Activated T-helper 17 cell treated with anti-CD3 and anti-CD28 coated beads, Interleukin-2, amount 50 U/mL, for 72 hours (primary cell): ENCODE measurements at places on chromosomes 2 and 18. TPM values are rescaled to one million over a fixed set of nuclear protein-coding genes. Genes with fewer than 3 reads are reported as not detected.

Gene RRM2
- 515 TPM for total RNA-seq

Gene KATNAL2
- 0.39 TPM for total RNA-seq

Gene TUBB6
- total RNA-seq: 20.4 TPM

Gene SEMA4F
- 7.3 TPM for total RNA-seq

Gene EFEMP1
- total RNA-seq: not detected

Gene GAL3ST2
- total RNA-seq: 4.1 TPM

Gene CXCR4
- 330 TPM for total RNA-seq

Gene LOXL3
- 4.4 TPM for total RNA-seq

- ATAC-seq: no peak
Measured at GRCh38 chr2:186991766-186992417, 142.9 kb upstream of the ZSWIM2 start.

DNA sequence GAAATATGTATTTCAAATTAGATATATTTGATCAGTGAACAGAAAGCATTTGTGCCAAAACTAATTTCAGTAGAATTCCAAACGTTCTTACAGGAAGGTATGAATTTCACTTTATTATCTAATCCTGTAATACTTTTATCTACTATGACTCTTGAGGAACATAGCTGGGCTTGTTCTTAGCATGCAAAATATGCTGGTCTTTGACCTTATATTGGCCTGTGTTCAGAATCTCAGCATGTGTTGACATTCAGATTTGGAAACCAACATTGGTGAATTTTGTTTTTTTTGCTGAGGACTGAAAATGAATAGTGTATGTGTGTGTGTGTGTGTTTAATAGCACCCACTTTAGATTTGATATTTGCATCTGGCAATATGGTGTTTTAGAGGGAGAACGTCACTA, 112.2 kb downstream of the MEIS1 start:
- ATAC-seq: no peak

DNA sequence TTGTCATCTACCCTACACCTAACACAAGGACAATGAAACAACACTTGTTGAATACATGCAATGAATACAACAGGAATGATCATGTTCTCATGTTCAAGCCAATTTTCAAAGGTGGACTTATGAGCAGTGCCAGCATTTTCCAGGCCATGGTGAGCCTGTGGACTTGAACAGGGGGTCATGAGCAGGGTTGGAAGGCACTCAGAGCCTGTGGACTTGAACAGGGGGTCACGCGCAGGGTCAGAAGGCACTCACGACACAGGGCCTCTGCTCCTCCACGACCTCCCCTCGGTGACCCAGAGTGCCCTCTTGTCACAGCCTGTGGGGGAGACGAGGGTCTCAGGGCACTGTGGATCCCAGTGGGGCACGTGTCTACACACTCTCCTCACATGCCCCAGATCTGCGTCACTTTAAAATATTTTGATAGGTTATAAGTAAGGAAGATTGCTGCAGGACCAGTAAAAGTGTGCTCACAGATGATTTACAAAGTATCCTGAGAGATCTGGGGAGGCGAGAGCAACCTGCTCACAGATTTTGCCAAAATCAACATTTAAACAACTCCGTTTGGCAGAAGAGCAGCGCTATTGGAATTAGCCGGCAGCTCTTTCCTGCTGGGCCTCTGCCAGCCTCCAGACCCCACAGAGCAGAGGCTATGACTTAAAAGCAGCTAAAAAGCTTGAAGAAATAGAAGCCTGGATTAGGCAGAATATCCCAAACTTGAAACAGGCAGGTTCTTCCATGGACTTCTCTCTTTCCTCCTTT, 121.9 kb downstream of the TMEM18 start:
- no peak for ATAC-seq

DNA sequence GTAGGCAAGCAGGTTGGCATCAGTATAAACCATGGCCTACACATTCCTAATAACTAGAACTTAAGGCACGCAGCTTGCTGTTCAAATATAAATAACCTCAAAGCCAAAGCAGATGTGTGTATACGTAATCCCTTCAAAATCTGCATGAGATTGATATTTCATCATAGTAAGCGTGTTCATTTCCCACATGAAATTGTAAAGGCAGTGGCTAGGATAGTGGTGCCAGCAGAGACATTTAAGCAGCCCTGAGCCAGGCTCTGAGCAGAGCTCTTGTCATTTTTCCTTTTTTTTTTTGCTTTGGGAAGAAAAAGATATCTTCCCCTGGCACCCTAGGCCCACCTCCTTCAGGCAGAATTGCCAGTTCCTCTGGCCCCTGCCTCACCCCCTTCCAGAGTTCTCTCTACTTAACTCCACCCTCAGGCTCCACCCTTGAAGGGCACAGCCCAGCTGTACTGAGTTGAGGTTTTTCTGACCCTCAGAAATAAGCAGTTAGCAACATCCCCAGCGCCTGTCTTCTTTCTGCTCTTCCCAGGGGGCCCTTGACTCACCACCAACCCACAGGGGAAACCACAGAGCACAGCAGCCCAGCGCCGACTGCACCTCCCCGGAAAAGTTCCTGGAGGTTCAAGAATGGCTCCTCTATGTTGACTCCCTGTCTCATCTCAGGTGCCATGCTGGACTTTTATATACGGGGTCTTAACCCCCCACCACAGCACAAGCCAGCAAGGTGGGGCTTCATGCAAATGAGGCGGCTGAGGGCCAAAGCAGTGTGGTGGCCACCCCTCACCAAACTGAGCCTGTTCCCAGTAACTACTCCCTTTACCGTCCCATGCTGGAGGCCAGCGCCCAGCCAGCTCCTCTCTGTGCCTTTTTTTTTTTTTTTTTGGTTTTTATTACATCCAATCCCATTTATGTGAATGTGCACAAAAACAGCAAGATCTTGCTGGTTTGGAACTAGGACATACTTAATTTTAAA, 84.7 kb downstream of the EHD3 start:
- peak; percentile 79 for ATAC-seq

GRCh38 chr18:5475267-5475666, 68.5 kb downstream of the EPB41L3 start:
- ATAC-seq: no peak

GRCh38 chr2:47497843-47498460, 95.0 kb downstream of the MSH2 start:
- ATAC-seq: no peak

GRCh38 chr2:71905205-71905604, 242.5 kb downstream of the CYP26B1 start:
- no peak for ATAC-seq

GRCh38 chr18:74806073-74806472, 208.4 kb downstream of the ZNF407 start:
- ATAC-seq: no peak

GRCh38 chr2:239157771-239158170, 243.0 kb downstream of the HDAC4 start:
- ATAC-seq: no peak

DNA sequence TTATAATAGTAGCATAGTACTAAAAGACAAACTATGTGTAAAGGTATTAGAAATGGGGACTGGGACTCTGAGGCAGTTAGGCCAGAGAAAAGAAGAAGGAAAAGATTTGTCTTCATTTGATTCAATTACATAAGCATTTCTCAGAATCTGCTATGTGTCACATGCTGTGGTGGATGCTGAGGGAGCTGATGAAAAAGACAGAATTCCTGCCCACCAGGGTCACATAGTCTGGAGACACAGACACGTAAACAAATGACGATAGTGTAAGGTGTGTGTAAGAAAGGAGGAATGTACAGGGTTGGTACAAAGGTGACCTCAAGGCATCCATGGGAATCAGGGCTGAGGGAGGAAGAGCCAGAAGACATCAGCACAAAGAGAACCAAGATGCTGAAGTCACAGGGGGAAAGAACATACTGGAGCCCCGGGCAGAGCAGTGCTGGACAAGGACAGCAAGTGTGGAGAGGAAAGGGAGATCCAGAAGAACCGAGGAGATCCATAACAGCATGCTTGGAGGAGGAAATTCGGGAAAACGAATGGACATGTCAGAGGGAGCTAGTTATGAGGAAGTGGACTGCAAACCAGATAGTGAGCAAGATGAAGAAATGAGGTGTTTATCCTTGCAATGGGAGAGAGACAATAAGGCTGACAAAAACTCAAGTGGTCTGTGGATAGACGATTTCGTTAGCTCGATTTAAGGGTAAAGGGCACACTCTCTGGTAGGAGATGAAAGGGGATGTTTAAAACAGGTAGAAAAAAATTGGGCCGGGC, 1.2 kb upstream of the MAPRE3 start:
- no peak for ATAC-seq

DNA sequence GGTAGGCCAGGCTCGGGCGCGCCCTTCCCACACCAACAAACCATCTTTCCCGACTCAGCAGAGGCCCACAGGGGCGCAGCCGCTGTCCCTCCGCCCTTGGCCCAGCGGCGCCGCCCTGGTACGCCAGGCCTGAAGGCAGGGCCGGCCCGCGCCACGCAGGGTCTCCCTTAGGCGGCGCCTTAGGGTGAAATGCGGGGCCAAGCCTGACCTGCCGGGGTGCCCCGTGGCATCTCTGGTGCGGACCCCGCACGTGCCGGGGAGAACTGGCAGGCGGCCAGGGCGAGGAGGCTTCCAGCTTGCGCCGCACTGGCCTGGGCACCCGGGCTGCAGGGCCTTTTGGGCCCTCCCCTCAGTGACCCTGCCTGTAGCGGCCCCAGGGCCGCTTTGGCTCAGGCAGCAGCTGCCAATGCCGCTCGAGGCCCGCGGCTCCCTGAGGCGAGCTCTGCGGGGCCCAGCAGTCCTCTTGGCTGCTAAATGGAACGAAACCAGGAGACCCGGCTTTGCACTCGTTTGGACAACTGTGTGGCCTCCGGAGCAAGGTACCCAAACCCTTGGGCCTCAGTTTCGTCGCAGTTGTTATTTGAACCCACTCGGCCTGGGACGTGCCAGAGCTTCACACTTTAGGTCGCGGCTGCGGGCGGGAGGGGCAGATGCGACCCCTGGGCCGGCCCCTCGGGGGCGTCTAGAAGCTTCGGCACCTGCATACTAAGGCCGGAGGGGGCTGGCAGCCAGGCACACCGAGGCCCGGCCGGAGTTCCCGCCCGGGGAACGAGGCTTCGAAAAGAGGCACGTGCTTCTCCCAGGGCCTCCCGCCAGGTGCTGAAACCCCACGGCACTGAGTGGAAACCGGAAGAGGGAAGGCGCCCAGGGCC, 8.5 kb downstream of the OTX1 start:
- ATAC-seq: no peak

GRCh38 chr2:114024326-114024725, 134.4 kb downstream of the ACTR3 start:
- ATAC-seq: no peak

DNA sequence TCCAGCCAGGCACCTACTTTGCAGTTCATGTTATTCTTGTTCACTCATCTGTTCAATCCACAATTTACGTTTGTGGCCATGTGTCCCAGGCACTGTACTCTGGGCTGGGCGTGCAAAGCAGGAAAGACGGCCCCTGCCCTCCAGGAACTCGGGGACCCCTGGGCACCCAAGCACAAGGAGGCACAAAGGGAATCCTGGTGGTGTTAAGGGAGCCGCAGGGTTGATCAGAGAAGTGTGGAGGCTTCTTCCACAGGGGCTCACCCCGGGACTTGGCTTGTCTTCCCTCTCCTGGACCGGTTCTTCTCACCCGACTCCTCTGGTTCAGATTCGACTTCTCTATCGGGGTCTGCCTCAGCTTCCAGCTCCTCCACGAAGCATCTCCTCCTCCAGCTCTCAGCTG, 230.5 kb downstream of the BCL2 start:
- no peak for ATAC-seq

DNA sequence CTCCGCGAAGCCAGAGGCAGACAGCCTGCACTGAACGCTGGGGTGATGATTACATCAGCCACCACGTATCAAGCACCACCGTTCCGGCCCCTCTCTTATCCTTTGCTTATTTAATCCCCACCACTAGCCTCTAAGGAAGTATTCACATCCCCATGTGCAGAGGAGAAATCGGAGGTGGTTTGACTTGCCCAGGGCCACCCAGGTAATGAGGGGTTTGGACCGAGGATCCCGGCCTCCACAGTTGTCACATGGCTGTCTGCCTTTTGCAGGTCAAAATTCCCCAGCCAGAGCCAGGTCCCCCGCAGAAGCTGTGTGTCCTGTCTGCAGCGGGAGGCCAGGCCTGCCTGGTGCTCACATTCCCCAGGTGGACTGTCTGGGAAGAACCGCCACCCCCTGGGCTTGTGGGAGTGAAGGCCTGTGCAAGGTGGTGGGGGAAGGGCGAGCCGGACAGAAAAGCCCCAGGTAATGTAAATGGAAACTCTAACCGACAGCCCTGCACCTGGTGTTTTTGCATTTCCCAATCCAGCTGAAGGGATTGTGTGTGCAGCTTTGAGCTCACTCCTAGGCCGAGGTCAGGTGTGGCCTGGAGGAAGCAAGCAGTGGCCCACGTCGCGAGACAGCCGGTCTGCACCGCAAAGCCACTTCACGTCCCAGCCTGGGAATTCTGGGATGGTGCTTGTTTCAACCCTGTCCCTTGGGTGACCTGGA, 108.5 kb upstream of the ID2 start:
- ATAC-seq: no peak

GRCh38 chr2:221726894-221727513, 154.9 kb upstream of the EPHA4 start:
- ATAC-seq: peak; percentile 36

GRCh38 chr2:181677912-181678586, 2.3 kb downstream of the NEUROD1 start:
- peak; percentile 52 for ATAC-seq

DNA sequence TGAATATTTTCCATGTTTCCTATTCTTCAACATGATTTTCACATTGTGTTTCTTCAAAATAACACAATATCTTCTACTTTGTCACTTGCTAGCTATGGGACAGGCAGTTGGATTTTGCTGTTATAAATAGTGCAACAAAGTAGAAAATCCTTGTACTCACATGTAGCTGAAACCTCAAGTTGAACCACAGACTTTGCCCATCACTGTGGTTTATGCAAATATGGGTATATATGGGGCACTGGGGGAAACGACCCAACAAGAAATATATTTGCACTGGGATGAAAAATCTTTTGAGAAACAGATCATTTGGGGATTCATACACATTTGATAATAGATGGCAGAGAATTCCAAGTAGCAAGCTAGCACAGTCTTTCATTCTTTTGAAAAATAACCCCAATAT, 486.3 kb upstream of the MAP2 start:
- no peak for ATAC-seq

GRCh38 chr2:154537024-154537423, 161.5 kb upstream of the KCNJ3 start:
- no peak for ATAC-seq

DNA sequence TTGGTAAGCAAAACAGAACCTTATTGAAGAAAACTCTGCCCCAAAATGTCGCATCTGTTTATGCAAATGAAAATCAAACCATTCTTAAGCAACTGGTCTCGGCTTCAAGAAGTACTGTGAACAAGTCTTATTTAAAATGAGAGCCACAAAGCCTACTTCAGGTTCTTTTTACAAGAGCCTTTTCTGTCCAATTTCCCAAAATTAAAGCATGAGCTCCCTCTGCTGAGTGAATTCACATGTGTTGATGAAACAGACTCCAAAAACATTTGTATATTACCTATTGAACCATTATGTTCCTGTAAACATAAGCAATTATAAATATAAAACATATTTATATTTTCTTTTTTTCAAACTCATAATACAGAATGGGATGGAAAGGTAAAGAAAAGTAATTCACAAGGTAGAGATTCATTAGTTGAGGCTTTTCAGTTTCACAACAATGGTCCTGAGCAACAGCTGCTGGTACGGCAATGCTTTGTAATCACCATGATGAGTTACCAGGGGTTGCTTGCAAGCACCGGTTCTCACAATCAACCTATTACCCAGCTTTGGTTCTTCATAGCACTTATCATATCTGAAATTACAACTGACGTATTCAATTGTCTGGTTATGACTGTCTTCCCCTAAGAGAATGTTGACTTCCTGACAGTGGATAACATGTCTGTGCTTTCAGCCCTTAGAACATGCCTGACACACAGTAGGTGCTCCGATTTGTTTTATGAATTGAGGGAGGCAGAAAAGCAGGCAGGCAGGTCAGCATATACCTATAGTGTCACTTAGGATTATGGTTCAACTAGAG, 108.4 kb upstream of the BZW1 start:
- peak; percentile 84 for ATAC-seq
